Effector CD4-positive, alpha-beta T cell (primary cell): ENCODE measurements at places on chromosomes 2 and 18.

DNA sequence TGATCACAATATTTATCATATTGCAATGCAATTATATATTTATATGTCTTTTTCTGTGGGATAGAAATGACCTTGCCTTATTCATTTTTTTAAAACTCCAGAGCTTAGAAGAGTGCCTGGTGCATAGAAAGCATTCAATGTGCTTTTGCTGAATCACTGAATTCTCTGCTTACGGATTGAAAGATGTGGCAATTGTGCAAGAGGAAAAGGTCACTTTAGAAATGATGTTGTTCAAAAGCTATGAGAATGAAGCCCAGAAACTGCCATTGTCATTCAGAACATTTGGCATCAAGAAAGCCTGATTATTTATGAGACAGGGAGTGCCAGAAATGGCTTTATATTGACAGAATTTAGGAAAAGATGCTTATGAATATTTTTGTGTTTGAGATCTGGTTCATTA is 678.6 kb upstream of the CDH2 start:
- DNase-seq, result no peak

GRCh38 chr2:128613351-128613750 is 294.7 kb upstream of the HS6ST1 start:
- no peak for DNase-seq

GRCh38 chr18:45837283-45838070 is 12.0 kb downstream of the SIGLEC15 start:
- no peak for DNase-seq

GRCh38 chr2:13919981-13920382 is 712.5 kb upstream of the LRATD1 start:
- no peak for DNase-seq

- no peak for DNase-seq
Observed at GRCh38 chr18:8771930-8772329, 66.6 kb downstream of the MTCL1 start.

- DNase-seq, result no peak
Observed at GRCh38 chr2:95165030-95165370, 609 bp upstream of the ZNF2 start.

- no peak for DNase-seq
Observed at GRCh38 chr2:224137208-224137607, 98.1 kb upstream of the SERPINE2 start.

DNA sequence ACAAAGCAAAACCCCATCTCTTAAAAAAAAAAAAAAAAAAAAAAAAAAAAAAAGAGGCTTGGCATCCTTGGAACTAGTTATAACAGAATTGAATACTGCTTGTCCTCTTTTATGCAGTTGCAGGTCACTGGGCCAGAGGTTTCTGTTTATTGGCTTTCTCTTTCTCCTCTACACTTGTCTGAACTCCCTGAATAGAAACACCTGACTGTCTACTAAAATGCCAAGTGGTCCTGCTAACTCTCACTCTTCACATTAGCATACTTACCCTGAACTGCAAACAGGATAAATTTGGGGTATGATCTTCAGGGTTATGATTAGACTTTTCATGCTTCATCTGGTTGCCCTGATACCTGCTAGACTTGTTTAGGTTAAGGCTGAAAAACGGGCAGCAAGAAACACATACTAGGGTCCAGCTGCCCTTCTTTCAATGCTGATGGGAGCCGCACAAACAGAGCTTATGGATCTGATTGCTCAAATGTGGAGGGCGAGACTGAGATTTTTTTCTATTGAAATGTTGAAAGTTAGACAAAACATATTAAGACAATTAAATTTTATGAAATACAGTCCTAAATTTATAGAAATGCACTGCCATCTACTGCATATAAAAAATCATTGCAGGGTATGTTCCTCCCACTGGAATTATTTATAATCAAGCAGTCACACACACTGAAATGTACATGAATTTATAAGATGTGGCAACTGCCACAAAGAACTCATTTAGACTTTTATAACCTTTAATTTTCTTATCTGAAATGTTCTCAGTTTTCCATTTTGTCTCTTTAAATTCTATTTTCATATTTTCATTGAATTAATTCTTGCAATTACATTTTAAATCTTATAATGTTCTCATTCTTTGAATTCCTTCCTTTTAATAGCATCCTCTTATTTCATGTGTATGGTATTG is 40.8 kb downstream of the GTF3C3 start:
- no peak for DNase-seq

GRCh38 chr2:191927319-191927867 is 80.5 kb upstream of the CAVIN2 start:
- no peak for DNase-seq

DNA sequence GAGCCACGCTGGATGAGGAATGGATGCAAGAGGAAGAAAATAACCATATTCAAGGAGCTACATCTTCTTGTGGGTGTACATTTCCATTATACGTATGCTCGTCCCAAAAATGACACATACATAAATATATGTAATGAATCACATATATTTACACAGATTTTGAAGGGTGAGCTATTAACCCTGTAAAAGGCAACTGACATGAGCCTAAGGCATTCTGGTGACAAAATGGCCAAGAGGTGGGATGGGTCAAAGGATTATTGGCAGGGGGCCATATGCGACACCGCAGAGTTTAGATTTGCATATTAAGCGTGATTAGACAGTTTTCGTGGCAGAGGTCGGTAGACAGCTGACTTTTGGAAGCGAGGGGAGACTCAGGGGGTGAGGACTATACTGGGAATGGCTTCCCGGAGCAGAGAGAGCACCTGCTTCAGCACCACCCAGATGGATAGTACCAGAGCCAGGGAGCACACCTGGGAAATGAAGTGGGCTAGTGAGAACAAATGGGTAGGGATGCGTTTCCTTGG is 431 bp upstream of the CNRIP1 start:
- no peak for DNase-seq

DNA sequence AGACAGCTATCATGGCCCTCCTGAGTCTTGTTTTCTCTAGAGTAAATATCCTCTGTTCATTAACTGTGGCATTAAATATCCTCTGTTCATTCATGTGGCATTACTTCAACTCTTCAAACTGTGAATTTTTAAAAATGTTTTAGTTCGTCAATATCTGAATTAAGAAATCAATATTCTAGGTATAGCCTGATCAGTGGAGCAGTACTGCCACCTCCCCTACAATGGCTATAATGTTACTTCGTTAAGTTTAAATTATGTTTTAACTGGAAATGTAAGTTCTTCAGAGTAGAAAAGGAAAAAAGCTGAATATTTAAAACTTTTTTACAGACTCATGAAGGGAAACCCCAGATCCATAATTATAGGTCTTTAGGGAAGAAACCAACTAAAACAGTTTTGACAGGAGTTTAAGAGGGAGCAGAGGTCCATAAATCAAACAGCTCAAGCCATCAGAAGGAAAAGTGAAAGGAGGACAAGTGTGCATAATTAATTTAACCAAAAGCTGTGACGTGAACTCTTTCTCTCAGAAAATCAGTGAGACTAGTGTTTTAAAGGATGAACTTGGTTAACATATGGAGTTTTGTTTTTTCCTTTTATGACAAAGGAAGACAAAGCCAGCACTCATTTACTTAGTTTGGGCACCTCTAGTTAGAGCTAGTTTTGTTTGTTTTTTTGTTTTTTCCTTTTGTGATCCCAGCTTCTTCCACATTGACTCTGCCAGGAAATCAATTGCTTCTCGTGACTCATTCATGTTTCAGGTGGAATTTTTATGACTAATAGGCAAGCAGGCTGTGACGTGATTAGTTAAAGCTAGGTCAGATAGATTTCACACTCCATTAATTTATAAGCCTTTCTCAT is 44.9 kb downstream of the RBBP8 start:
- no peak for DNase-seq

DNA sequence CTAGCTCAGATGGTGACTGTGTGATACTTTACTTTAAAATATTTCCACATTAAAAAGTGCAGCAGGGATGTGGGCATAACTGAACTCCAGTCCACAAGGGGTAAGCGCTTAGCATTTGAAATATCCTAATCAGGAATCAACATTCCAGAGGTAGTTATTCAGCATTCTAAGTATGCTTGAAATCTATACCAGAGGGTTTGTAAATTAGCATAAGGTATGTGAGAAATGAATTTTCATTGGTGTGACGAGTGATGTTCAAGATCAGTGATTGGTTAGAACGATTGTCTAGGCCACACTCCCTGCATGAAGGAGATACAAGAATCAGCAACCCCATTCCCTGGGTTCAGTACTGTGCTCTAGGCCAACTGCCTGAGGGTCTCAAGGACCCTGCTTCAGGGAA is 42.6 kb downstream of the MAPK4 start:
- no peak for DNase-seq

DNA sequence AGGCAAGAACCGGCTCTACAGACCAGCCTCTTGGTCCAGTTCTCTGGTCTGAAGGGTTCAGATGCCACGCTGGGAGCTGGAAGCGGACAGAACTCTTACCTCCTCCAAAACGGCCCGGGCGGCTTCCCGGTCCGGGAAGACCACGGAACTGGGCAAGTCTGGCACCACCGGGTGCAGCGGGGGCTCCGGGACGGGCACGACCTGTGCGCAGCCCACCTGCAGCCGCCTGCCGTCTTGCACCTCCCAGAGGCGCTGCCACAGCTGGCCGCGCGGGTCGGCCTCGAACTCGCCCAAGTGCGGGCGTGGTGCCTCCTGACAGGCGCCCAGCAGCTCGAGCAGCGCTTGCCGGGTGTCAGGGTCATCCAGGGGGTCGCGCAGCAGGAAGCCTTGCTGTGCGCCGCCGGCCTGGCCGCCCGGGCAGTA is 773 bp downstream of the CMPK2 start:
- DNase-seq, result peak; percentile 8

GRCh38 chr2:68263632-68264031 is 11.3 kb upstream of the PPP3R1 start:
- no peak for DNase-seq

DNA sequence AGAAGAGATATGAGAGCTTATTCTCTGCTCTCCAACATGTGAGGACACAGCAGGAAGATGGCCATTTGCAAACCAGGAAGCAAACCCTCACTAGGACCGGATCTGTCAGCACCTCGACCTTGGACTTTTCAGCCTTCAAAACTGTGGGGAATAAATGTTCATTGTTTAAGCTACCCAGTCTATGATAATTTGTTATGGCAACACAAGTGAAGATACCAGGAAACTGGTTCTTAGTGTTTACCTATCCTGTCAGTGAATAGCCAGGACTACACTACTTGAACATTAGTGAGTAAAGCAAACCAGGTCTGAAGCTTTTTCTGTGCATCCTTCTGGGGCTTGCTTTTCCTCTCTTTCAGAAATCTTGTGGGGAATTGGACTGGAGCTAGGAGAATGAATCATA is 44.4 kb upstream of the BARD1 start:
- DNase-seq, result no peak

- DNase-seq, result no peak
Observed at GRCh38 chr2:607172-607571, 70.0 kb downstream of the TMEM18 start.

DNA sequence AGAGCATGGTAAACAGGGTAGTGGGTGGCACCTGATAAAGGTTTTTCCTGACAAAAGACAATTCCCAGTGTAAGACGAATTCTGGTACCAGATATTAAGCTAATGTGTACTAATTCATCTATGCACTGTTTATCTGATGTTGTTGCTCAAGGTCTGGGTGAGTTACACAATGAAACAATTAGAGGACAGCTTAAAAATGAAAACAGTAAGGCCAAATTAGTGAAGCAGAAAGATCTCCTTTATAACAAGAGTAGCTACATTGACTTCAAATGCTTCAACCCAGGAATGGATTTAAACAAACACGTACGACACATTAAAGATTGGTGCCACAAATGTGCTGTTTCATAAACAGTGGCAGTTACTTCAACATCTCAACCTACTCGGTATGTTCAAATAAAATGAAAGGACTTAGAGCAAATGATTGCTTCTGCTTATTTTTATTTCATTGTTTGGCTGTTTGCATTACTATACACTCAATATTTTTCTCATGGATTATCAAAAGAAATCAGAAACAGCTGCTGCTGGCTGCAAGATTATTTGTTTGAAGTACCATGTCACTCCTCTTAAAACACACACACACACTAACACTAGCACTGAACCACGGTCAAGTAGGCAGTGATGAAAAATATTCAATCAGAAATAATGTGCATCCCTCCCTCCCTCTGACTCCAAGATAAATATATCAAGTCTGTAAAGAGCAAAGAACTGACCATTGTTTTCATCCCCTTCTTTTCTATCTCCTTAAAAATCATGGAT is 94.4 kb upstream of the RND3 start:
- DNase-seq, result no peak

DNA sequence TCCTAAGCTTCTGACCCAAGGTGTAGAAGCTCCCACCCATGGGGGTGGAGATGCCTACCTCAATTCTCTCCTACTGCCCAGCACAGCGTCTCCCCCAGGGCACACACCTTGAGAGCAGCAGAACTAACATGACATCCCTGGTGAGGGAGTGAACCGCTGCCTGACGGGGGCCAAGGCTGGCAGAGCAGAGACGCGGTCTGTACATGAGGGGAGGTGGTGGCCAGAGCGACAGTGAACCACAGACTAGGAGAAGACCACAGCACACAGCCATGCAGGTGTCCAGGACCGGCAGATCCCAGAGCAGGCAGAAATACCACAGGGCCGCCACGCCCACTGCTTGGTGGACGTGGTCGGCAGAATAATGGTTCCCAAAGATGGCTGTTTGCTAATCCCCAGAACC is 40.4 kb downstream of the TFCP2L1 start:
- DNase-seq, result no peak

DNA sequence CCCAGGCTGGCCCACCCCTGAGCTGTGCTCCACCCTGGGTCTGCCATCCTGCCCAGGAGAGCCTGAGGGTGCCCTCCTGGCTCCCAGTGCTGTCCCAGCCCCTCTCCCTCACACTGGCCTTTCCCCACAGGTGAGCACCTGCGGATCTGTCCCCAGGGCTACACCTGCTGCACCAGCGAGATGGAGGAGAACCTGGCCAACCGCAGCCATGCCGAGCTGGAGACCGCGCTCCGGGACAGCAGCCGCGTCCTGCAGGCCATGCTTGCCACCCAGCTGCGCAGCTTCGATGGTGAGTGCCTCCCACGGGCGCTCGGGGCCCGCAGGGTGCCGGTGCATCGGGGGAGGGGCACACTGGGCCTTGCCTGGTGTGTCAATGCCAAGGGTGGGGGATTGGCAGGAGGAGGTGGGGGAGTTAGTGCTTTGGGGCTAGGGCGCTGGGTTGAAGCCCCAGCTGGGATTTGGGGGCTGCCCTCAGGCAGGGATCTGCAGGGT is 23.5 kb downstream of the GPC1 start:
- no peak for DNase-seq
